Hippocampal formation (tissue), 2 donors: ENCODE measurements at places on chromosomes 6 and 20.

- no peak for DNase-seq
Observed at GRCh38 chr20:62051144-62051543, 14.5 kb downstream of the TAF4 start.

DNA sequence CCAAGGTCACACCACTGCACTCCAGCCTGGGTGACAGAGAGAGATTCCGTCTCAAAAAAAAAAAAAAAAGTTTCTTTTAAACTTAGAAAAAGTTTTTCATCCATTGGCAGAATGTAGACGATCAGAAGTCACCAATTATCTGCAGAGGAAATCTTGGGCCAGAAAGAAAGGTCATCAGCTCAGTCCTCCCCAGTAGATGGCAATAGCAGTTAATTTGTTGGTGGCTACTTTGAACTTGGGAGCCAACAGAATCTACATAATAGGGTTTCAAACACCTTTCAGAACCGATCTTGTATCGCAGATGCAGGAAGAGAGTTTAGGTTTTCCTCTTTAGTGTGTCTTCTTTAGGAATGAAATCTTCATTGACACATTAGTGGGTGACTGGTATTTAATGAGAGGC, 41.7 kb downstream of the LBP start:
- no peak for DNase-seq

DNA sequence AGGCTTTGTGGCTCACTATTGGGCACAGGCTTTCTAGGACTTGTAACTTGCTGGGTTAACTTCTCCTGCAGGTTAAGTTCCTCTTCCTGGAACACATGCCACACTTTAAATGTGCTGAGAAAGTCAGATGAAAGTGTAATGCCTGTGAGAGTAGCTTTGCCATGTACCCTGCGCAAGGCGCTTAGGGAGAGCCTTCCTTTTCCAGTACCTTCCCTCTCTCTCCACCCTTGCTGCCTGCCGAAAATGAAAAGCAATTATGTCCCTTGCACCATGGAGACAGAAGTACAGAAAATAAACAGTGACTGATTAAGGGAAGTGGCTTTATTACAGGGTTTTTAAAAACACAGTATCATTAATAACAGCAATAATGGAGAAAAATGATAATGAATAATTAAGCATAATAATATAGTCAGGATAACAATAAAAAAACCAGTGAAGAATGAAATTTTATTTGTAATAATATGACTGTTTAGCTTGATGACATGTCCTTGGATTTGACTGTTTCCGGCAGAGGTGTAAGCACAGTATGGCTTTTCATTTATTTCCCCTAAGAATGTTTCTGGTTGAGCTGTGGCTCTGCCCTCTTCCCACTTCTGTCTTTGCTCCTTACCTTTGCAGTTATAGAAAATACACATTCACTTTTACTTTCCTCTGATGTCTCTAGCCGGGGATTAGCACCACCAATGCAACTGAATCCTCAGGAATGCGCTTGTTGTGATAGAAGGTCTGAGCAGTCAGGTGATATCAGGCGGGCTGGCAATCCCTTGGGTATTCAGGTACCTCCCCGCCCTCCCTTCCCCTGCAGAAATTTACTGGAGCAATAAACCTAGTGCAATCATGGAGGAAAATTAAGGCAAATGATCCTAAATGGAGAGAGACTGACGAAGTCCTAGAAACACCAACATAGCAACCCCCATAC, 472.3 kb upstream of the CITED2 start:
- DNase-seq, result no peak

GRCh38 chr6:170505306-170505705, 47.8 kb downstream of the PSMB1 start:
- no peak for DNase-seq

GRCh38 chr6:144721232-144721631, 436.1 kb downstream of the UTRN start:
- DNase-seq, result no peak

- peak; percentile 70 for DNase-seq
Observed at GRCh38 chr6:1527073-1527457, 82.7 kb upstream of the FOXC1 start.

DNA sequence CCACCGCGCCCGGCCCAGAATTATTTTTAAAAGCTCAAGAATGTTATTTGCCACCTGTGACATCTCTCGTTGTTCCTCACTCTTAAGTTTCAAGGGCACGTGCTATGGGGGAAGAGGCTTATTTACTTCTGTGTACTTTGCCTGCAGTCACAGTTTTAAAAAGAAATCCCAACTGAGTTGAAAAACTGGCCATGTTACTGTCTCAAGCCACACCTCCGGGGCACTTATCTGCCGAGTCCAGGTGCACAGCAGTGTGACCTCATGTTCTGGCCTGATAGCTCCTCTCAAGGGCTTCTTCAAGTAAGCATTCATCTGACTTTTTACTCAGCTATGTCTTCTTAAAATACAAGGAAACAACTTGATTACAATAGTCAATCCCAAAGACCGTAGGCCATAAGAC, 34.5 kb downstream of the SHLD1 start:
- DNase-seq, result no peak

GRCh38 chr6:104941729-104942091, 15.2 kb upstream of the LIN28B start:
- no peak for DNase-seq

DNA sequence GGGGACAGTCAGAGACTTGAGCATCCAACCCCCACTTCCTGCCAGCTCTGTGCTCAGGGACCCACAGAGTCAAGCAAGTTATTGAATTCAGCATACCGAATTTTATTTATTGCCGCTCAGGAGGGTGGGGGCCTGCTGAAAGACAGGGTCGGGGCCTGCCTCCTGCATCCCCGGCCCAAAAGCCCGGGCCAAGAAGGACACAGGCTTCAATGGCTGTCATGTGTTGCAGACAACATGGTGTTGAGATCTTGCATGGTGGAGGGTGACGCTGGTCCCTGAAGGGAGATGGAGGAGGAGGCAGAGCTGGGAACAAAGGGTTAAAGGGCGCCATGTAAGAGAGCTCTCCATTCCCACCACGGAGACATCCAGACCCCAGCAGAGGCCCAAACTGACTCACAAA, 698 bp downstream of the SFTA2 start:
- DNase-seq, result no peak

DNA sequence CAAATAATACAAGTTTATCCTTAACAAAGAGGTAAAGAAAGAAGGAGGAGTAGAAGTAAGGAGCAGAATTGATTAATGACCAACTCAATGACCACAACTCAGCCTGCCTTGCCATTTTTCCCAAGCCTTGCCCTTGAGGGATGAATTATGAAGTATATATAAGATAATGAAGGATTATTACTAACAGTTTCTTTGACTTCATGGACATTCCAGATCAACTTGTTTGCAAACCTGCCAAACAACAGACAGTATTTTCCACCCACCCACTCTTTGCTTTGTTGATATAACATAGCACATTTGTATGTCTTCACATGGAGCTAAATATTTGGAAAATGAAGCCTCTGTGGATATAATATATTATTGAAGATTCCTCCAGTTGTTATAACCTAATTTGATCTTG, 9.9 kb upstream of the C6orf141 start:
- no peak for DNase-seq

- no peak for DNase-seq
Observed at GRCh38 chr20:5596401-5597193, 153.6 kb upstream of the SHLD1 start.

- no peak for DNase-seq
Observed at GRCh38 chr6:143362192-143362558, 88.3 kb downstream of the ADAT2 start.

- peak; percentile 25 for DNase-seq
Observed at GRCh38 chr6:47161176-47161687, 119.1 kb upstream of the ADGRF1 start.

- DNase-seq, result peak; percentile 14
Observed at GRCh38 chr20:46206025-46206424, 87.9 kb downstream of the CD40 start.

DNA sequence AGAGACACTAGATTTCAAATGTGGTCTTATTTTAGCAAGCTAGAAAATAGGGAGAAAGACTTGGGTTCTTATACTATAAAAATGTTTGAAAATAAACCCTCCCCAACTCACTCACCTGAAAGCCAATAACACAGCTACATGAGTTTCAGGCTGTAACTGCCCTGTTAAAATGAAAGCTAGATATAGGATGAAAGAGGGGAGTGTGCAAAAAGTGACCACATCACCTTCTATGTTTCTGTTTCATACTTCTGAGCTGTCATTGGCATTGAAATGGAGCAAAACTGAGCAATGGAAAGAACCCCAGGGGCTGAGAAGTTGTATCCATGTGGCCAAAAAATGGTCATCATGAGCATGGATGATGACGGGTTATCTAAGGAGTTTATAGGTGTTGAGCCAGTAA, 148.1 kb upstream of the TENT5A start:
- DNase-seq, result no peak

DNA sequence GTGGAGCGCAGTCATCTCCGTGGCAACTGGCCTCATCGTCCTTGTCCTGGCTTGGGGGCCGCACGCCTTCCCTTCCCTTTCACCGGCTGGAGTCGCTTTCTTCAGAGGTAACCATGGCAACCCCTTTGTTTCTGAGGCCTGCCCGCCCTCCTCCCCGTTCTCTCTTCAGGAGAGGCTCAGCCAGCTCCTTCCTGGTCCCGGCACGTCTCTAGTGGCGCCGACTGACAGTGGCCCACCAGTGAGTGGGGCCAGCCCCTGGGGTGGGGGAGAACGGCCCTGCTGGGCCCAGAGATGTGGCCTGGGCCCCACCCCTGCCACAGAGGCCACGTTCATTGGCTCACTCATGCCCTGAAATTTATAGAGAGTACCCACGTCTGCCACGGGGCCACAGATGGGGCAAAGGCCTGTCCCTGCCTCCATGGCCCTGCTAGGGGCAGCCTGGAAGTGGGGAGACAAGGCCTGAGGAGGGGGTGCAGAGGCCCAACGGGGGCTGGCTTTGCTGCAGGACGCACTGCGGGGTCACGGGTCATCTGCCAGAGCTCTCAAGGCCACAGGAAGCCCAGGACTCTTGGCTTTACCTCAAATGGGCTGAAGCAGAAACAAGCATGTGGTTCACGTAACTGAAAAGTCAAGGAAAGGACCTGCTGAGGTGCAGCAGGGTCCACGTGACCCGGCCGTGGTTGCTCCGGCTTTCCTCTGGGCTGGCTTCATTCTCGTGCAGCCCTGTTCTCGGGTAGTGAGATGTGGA, 1.4 kb upstream of the OSBPL2 start:
- peak; percentile 12 for DNase-seq

GRCh38 chr20:62907384-62908317, 18.7 kb downstream of the DIDO1 start:
- no peak for DNase-seq

- no peak for DNase-seq
Observed at GRCh38 chr20:31617432-31618104, 12.5 kb downstream of the ID1 start.

GRCh38 chr6:167736486-167737204, 90.1 kb upstream of the AFDN start:
- no peak for DNase-seq

DNA sequence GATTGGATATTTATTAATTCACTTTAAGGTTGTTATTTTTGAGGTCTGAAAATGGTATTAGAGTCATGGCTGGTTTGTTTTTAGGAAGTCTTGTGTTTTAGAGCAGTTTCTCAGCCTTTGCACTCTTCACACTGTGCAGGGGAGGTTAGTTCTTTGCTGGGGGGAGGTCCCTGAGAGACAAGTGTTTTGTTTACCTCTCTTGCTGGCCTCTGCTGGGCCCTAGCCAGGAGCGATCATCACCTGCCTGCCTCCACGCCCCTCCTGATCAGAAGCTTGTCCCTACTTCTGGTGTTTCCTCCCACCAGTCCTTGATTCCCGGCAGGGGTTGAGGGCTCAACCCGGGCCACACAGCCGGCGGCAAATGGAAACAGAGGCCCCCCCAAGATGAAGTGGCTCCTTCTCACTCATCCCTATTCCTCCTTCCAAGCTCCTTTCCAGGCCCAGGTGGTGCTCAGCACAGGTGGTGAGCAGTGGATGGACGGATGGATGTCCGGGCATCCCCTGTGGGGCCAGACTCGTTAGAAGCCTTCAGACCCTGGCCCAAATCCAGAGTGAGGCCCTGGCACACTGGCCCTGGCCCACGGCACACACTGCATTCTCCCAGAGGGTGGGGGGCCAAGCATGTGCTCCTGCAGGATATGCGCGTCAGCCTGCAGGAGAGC, 51.3 kb downstream of the GRM4 start:
- no peak for DNase-seq

GRCh38 chr6:16179970-16180431, 51.1 kb downstream of the MYLIP start:
- no peak for DNase-seq

- no peak for DNase-seq
Observed at GRCh38 chr6:11085758-11086435, 7.7 kb upstream of the SMIM13 start.

GRCh38 chr6:9412951-9413559, 977.7 kb upstream of the SLC35B3 start:
- DNase-seq, result no peak

- no peak for DNase-seq
Observed at GRCh38 chr6:26109772-26110171, 22.5 kb downstream of the HFE start.

GRCh38 chr6:51147756-51148155, 329.1 kb downstream of the TFAP2B start:
- DNase-seq, result no peak

DNA sequence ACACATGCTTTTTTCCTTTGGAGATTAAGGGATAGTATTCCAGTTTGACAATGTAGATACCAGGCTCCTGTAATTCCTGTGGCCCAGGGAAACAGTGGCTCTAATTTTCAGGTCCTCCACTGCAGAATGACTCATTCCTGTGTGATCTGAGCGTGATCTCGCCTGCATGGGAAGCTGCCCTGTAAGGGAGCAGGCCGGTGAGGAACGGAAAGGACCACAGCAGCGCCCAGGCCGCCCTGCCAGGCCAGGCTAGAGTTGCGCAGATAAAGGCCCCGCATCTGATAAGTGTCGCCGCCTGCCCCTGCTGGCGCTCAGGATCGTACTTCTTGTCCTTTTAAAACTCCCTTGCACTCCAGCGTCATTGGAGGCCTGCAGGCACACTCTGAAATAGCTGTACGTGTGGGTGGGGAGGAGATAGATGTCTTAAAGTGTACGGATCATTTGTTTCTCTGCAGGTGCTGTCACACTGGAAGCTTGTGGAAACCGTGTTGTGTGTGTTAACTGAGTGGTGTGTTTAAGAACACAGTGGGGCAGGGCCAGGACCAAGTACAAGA, 60.7 kb downstream of the SYNJ2 start:
- DNase-seq, result no peak

DNA sequence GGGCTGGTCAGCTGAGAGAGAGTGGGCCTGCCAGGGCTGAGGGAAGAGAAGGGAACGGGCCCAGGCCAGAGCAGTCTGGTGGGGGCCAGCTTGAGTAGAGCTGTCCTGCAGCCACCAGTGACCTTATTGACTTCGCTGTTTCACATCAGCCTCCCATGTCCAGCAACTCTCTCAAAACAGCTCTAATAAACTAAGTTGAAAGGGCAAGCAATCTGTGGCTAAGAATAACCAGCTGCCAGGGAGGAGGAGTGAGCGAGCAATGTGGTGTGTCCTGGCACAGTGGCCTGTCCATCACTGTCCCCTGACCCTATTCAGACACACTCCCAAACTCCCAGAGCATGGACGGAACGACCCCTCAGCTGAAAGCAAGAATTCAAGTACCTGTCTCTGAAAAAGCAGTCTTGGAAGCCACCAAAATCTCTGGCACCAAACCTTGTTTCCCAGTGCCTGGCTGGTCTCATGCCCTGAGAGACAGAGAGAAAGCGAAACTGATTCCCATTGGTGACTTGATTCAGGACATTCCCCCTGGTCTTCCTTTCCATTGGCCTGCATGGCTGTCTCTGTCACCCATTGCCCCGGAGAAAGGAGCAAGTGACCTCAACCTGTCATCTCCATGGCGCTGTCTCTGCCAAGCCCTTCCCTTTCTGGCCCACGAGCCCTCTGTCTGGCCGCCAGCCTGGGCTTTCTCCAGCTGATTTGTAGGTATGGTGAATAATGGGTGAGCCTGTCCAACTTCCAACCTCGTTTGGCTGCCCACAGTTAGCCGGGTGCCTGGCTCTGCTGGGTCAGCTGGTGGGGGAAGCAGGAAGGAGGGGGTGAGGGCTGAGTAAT, at the start of gene DDO:
Gene DDO (minus strand): TSS at position 490 of the 831 bp plus-strand sequence. CDS start 2,113 bp downstream, outside the sequence.
- DNase-seq, result peak; percentile 87
